Germinal center (tissue), 1 donor: ENCODE measurements at places on chromosomes 1 and 21.

DNA sequence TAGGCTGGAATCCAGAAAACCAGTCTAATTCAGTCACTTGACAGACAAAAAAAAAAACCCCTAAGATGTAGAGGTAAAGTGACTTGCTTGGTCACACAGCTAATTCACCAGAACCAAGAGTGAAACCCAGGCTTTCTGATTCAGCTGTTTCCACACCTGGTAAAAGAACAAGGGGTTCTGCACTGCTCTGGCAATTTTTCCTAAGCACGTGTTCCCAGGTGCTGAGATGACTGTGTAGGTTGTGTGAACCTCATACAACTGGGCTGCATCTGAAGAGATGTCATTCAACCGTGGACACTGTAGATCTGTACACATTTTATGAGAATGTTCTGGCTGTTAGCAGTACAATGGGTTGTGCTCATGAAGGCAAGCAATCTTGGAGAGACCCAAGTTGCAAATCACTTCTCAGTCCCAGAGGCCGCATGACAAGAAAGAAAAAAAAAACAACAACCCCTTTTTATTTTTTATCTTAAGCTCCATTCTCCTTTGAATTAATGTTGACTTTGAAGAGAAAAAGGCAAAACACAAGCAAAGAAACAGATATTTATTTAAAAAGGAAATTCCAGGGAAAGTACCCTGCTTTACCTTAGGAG lies 95.4 kb downstream of the INTS7 start:
- DNase-seq: peak; percentile 20

DNA sequence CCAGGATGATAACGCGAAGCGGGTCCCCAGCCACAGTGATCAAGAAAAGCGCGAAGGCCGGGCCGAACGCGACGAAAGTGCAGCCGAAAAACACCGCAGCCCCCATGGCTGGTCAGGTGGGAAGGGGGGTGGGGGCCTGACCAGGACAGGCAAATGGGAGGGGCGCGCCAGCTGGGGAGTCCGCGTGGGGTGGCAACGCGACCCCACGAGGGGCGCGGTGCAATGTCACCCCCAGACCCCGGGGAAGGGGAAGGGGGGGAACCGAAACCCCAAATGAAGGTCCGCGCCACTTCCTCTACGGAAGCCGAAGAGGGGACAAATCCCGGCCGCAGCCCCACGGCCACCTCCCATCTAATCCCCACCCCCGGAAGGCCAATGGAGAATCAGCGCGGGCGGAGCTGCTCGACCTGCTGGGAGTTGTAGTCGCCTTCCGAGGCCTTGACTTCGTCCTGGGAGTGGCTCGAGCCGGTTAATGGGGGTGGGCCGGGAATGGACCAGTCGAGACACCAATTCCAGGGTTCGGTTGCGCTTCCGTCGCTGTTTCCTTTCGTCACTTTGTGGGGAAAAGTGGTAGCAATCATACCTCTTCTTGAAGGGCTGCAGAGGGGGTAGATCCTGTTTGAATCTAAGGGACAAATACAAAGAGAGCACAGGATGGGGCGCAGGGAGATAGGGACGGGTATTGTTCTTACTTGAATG lies at the start of gene APH1A:
Gene APH1A, minus strand, starts transcription at position 312 of the 699 bp plus-strand sequence. Its CDS starts 206 bp downstream, at position 106.
- DNase-seq: peak; percentile 97

DNA sequence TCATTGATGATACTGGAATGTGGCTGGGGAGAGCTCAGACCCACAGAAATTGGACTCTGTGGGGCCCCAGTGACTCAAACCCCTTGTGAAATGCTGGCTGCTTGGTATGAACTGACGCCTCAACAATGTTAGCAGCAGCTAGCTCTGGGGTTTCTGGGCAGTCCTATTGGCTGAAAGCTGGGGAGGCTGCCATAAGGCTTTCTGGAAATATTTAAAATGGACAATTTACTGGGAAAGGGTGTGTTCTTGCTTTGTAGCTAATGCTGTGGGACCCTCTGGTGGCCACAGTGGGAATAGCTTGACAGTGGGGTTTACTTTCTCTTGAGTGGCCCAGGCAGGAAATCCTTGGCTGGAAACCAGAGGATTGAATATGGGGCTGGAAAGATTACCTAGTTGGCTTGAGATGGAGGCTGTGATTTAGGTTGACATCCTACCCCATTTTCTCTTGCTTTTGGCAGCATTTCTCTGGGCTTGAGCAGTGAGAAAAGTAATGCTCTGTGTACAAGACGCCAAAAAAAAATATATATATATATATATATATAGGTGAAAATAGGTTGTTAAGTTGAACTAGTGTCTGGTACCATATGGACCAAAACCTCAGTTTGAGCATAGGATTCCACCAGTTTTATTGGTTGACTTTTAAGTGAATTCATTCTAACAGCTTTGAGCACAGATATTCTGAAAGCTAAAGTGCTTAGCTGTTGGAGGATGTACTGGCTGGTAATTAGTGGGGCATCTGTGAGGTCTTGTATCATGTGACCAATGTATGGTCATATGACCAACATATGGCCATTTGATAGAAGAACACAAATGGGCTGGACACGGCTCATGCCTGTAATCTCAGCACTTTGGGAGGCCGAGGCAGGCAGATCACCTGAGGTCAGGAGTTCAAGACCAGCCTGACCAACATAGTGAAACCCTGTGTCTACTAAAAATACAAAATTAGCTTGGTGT lies 8.2 kb upstream of the S100A10 start:
- DNase-seq: peak; percentile 44

- DNase-seq: peak; percentile 2
Measured at GRCh38 chr1:207172885-207173284, 68.9 kb downstream of the C4BPA start.
